ENCODE measurements at places on chromosomes 3 and 15.

DNA sequence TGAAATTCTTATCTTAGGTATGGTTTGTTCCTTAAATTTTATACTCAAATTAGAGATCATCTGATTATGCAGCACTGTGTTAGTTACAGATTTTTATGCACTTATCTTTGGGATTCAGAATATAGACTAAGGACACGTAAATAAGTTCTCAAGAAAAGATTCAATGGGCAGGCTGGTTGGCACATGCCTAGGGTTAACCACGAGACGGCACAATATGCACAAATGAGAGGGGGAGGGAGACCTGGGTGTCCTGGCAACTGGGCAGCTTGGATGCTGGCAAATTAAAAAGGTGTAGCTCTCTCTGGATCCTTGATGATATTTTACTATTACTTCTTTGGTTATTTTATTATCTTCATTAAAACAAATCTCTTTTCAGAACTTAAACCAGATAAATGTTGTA lies 672 bp downstream of the AADAC start:
- DNase-seq: no peak

DNA sequence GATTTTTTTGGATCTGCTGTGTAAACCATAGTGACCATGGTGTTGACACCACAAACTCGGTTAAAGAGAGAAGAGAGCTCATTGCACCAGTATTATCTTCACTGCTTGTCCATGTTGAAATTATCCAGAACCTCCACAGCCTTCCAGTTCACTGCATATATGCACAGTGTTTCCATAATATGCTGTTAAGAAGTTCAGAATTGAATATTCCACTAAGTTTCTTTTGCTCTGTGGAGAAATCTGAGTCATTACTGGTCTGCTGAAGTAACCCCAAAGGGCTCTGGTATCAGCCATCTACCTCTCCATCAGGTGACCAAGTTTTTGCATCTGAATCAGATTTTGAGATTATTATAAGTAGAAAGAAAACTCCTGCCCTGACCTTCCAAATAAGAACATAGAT lies 143.5 kb downstream of the LRRC3B start:
- DNase-seq: no peak

GRCh38 chr15:69718916-69719315 lies 266.3 kb downstream of the RPLP1 start:
- DNase-seq: no peak

- no peak for DNase-seq
Measured at GRCh38 chr3:124249038-124249437, 257.1 kb upstream of the ROPN1 start.

- DNase-seq: no peak
Measured at GRCh38 chr3:194184801-194185200, 48.9 kb downstream of the HES1 start.

GRCh38 chr15:44584162-44584749 lies 47.3 kb downstream of the EIF3J start:
- no peak for DNase-seq

Data from fibroblast of gingiva (primary cell).